ENCODE measurements at places on chromosomes 12 and 14.

- no peak for DNase-seq
Measured at GRCh38 chr12:5713599-5714081, 231.4 kb downstream of the ANO2 start.

- peak; percentile 9 for DNase-seq
Measured at GRCh38 chr12:109927622-109928021, 27.5 kb downstream of the TCHP start.

- DNase-seq = no peak
Measured at GRCh38 chr14:57245941-57246340, 22.8 kb downstream of the EXOC5 start.

- DNase-seq = no peak
Measured at GRCh38 chr12:93100610-93101009, 171.5 kb upstream of the EEA1 start.

Measured in stimulated activated CD8-positive, alpha-beta memory T cell treated with anti-CD3 and anti-CD28 coated beads, Interleukin-15, amount 100 ng/mL, for 48 hours (primary cell).